GM12892 (cell line): ENCODE measurements at places on chromosomes 7 and 10.
A peak's percentile ranks its signal among the peaks of the same experiment; 100 is the strongest.

GRCh38 chr10:56360583-56360966, 484 bp downstream of the ZWINT start:
- DNase-seq, result no peak

DNA sequence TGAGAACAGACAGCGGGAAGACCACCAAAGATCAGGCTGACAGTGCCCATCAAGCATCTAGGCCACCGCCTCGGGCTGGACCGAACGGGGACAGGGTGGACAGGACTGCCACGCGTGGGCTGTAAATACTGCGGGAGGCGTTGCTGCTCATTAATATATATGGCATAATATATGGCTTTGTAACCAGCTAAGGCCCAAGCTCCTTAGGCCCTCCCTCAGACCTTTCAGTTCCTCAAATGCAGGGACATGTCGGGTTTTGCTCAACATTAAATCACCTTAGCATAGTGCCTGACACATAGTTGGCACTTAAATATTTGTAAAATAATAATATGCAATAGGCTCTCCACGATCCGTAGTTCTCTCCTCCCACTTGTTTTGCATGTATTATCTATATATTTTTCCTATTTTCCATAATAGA, 402 bp upstream of the TMEM168 start:
- DNase-seq, result peak; percentile 31

DNA sequence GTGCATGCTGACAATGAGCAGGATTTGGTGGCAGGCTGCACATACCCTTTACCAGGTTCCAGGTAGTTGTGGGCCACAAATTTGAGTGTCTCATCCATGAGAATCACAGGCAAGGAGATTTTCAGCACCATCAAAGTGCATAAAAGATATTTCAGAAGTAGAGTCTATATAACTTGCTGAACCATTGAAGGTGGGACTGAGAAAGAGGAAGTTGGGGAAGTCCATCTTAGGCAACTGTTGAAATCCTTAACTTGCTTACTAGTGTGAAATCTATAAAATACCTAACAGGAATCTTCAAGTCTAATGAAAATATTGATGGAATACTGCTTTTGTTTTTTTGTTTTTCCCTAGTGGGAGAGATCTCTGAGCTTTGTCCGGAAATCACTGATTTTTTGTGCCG, 325.1 kb upstream of the PLXDC2 start:
- DNase-seq, result no peak

GRCh38 chr7:1654738-1655475, 15.2 kb upstream of the ELFN1 start:
- DNase-seq, result no peak

DNA sequence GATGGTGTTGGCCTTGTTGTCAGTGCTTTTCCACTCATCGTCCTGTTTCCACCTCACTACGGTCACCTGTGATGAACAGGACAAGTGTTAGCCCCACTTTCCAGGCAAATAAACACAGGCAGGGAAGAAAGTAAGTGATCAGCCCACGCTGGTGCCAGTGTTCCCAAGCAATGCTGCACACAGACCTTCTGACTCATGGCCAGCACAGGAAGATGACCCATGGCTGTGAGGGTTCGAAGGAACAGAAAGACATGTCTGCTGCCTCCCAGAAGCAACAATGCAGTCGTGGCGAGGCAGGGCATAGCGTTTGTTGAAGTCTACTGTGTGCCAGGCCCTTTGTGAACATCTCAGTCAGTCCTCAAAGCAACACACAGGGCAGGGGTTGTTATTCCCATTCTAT, 35.7 kb downstream of the SLC29A3 start:
- DNase-seq, result no peak

DNA sequence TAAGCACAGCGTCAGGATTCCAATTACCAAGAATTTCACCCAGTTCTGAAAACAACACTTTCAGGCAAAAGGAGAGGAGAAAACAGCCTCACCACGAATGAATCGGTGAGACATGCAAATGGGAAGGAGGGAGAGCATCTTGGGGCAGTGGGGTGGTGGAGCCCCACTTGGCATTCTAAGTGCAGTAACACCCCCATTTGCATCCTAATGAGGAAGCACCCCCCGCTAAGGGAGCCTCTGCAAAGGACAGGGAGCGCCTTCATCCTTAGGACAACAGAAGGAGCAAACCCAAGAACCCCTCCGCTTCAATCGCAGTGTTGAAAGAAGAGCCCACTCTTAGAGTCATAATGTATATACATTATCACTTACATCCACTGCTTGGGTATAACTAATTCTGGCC, 46.8 kb downstream of the NRAP start:
- no peak for DNase-seq

GRCh38 chr7:34240417-34240816, 335.1 kb downstream of the BMPER start:
- no peak for DNase-seq
